ENCODE measurements at places on chromosomes 12 and 14.
A peak's percentile ranks its signal among the peaks of the same experiment; 100 is the strongest.

GRCh38 chr14:29757711-29758233 lies 169.9 kb downstream of the PRKD1 start:
- DNase-seq, result no peak

- DNase-seq, result peak; percentile 37
Measured at GRCh38 chr14:73269729-73270531, 32.6 kb downstream of the PAPLN start.

GRCh38 chr12:124769163-124769530 lies 94.5 kb downstream of the SCARB1 start:
- DNase-seq, result no peak

- DNase-seq, result no peak
Measured at GRCh38 chr12:60107992-60108391, 512.2 kb downstream of the SLC16A7 start.

GRCh38 chr12:12985817-12986408 lies 14.2 kb downstream of the HEBP1 start:
- DNase-seq, result no peak

DNA sequence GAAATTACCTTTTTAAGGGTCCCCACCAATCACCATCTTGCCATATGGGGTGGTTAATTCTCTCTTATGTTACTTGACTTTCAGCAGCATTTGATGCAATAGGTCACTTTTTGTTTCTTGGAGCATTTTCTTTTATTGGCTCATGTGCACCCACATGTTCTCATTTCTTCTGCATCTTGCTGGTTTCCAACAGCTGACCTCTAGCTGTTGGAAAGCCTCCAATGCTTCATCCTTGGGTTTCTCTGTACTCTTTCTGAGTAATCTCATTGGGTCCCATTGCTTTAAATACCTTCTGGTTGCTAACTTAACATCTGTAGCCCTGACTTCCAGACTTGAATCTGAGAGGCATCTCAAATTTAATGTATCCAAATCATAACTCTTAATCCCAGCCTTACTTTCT lies 116.8 kb downstream of the CRADD start:
- DNase-seq, result no peak

DNA sequence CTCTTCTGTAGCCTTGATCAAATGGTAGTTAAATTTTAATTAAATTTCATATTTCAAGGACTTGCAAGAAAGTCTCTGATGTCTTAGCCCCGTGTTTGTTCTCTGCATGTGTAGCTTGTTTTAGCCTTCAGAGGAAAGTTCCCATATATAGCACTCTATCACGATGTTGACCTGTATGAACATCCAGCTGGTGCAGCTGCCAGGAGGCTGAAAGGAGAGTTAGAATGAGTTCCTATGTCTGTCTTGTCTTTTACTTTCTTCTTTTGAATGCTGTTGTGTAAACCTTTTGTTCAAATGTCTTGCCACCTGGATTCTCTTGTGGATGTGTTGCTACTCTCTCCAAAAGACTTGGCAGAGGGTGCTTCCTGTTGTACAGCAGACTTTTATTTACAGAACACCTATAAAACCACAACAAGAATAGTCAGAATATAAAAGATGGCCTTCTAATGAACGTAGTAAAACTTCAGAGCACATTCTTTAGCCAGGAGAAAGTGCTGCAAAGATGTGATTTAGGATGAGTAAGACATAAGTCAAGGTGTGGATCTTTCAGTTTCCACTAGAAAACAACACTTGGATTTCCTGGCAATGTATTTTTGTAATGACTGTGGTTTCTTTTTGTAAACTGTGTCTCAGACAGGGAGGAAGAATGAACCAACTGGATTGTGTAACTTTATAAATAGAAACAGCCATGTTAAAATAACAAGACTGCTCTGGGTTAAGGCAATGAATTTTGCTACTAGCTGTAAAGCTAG lies 17.2 kb downstream of the NAV3 start:
- no peak for DNase-seq

DNA sequence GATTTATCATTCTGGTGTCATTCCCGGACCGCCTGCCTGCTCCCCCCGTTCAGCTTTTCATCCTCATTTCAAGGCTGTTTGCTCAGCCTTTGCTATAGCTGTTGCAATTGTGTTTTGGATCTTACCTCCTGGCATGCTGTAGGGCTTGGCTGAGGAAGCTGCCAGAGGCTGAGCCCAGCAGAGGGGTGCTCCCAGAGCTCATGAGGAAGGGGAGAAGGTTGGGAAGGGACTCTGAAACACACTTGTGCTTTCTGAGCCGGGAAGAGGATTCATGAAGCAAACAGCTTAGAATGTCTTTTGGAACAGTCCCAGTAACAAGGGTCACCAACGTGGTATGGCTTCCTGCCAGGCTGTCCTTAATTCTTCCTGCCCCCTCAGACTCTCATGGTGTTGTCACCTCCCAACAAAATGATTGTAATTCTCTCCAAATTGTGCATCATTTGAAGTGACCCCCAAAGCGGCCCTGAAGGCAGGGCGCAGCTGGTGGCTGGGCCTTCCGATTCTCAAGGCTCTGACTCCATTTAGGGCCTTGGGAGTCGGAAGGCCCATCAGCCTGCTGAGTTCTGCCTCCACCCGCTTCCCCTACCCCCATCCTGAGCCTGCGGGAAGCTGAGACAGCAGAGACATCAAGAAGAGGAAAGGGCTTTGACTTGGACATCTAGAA lies 111.9 kb upstream of the ARHGAP5 start:
- DNase-seq, result no peak
